Stimulated activated CD4-positive, alpha-beta T cell treated with anti-CD3 and anti-CD28 coated beads, Interleukin-1b, Interleukin-23, amount 100 ng/mL, for 4 hours (primary cell): ENCODE measurements at places on chromosomes 3 and 15.

DNA sequence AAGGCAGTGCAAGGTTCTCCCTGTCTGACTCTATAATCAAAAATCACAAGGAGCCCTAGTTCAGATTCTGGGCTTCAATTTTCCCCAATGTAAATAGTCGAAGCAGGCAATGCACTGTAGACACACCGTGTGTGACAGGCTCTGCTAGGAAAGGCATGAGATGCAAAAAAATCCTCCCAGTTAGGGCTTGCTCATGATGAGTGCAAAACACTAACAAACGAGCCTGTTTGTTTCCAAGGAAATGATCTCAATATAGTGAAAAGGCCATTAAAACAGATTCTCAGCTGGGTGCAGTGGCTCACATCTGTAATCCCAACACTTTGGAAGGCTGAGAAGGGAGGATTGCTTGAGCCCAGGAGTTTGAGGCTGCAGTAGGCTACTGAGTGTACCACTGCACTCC lies 55.7 kb downstream of the UMPS start:
- DNase-seq, result no peak

DNA sequence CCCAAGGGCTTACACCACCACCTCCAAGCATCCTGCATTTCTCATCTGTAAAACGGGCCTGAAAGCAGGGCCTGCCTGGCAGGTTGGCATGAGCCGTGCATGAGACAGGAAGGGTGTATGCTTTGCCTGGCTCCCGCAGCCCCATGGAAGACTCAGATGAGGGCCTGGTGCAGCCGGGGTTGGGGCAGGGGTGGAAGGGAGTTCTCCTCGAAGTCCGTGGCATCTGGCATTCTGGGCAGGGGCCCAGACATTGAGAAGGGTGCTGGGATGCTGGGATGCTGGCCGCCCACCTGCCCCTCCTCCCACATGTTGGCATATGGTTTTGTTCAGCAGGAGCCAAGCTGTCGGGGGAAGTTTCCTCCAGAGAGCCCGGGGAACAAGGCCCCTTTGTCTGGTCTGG lies 13.0 kb upstream of the FBLN2 start:
- no peak for DNase-seq

DNA sequence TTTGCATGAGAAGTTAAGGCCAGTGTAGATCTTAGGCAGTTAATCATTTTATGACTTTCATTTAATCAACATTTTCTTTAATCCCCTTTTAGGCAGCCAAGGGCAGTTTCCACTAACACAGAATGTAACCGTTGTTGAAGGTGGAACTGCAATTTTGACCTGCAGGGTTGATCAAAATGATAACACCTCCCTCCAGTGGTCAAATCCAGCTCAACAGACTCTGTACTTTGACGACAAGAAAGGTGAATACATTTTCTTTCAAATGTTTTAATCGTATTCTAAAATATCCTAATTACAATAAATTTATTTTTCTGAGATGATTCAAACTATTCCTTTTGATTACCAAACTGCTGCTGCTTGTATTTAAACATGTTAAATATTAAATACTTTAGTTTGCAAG lies 843.2 kb downstream of the CADM2 start:
- no peak for DNase-seq

- DNase-seq, result no peak
Measured at GRCh38 chr15:65406424-65407000, 16.2 kb downstream of the IGDCC4 start.

- no peak for DNase-seq
Measured at GRCh38 chr3:47261301-47261700, 21.3 kb downstream of the KIF9 start.

GRCh38 chr3:56764904-56765547 lies 36.7 kb downstream of the ARHGEF3 start:
- DNase-seq, result no peak

- DNase-seq, result no peak
Measured at GRCh38 chr3:74661672-74662071, 47.2 kb upstream of the CNTN3 start.

DNA sequence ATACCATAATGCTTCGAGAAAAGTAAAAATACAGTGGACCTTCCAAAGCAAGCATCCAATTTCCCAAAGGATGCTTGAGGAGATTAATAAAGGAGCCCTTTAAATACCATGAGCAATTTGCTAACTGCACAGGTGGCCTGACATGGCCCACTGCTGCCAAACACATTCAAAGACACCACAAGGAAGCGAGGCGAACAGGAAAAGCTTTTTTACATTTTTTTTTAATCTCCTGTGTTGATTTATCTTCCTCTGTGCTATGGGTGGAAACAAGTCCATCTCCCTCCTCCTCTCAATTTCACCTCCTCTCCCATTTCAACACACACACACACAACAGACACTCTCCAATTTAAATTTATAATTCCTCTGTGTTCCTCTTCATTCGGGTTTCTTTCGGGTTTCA lies 243.4 kb downstream of the IGSF11 start:
- no peak for DNase-seq

DNA sequence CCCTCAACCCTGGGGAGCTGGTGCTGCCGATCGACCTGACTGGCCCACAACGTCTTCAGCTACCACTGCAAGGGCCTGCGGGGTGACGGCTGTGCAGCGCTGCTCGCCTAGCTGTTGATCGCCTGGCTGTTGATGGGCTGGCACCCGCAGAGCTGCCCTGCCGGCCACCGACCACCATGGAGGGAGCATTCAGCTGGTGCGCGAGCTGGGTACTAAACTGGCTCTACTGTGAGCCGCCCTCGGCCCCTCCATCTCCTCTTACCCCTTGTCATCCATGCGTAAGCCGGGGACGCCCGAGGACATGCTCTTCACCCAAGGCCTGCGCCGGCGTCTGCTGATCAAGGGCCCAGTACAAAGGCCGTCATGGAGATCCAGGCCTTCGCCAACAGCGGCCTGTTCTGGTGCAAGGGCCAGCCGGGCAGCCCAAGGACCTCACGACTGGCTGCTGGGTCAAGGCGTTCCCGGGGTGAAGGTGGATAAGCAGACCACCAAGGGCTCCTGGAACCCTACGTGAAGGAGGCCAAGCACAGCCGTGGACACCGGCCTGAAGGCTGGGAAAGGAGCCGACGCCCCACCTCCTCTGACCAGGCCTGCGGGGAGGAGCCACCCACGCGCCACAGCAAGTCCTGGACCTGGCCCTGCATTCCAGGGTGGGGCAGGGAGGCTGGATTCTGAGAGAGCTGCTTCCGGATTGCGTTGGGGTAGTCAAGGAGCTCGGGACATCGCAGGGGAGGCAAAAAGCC lies 46.9 kb downstream of the SFMBT1 start:
- no peak for DNase-seq

- no peak for DNase-seq
Measured at GRCh38 chr3:141375381-141376301, 7.3 kb downstream of the ZBTB38 start.

DNA sequence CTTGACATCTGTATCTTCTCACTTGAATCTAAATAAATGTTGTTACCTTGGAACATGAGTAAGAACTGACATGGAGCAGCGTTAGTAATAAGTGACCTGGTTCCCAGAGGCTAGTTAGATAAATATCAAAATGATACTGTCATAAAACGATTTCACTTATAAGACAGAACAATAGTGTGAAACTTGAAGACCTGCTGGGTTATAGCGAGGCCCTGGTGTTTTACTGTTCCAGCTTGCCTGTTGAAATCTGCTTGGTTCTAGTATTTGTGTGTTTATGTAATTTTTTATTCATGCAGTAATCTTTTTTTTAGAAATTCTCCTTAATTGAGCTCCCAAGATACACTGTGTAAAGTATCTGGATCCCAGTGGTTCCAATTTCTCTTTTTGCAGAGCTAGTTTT lies 129.4 kb downstream of the CACNA2D3 start:
- DNase-seq, result no peak

DNA sequence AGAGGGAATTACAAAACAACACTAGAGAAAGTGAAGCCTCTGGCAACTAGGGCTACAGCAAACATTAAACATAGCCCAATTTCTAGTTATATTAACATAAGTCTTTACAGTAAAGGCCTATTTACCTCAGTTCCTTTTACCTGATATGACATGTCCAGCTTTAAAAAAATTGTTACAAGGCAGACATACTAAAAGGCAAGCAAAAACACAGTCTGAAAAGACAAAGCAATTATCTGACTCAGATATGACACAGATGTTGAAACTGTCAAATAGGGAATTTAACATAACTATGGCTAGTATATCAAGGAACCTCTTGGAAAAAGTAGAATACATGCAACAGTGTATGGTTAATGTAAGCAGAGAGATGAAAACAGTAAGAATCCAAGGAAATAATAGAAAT lies 238.6 kb downstream of the RAP2B start:
- DNase-seq, result no peak

GRCh38 chr3:193614430-193614829 lies 21.4 kb downstream of the OPA1 start:
- DNase-seq, result no peak

DNA sequence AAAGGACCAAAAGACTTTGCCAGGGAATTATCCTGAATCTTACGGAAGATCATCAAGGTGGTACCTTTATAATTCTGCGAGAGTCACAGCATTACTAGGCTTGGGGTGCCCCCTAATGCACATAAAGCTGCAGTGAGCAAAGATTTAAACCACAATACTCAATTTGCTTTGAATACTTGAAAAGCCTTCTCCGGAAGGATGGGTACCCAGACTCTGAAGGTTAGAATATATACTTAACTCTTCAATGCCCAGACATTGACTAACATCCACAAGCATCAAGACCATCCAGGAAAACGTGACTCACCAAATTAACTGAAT lies 117.8 kb upstream of the KCNH8 start:
- no peak for DNase-seq

DNA sequence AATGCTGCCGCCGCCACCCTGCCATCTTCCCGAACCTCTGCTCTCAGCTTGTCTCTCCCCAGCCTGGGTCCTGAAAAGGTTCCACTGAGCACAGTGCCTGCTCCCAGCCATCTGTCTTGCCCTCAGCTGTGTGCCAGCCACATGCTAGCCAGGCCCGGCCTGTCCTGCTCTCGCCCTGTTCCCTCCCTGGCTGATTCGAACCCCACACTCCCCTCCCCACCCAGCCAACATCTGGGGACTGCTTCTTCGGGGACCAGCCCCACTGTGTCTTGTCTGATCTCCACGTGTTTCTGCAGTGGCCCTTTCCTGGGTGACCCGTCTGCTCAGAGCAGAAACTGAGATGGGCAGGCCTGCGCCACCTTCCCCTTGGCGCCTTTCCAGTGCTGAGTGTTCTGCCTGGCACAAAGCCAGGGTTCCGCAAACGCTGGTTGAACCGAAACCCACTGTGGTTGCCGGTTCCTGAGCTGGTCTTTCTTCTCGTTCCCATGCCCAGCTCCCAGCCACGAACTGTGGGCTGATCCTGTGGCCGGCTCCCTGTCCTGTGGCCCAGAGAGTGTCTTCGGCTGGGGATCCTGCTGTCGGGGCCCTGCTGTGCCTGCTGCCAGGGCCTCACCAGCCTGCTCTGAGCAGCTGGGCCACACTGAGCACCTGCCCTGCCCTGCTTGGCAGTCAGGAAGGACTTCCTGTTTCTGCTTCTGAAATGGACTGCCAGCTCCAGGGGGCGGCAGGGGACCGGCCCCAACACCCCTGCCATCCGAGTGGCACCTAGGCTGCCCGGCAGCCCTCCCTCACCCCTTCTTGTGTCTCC lies 62.7 kb upstream of the KLF13 start:
- peak; percentile 53 for DNase-seq

- DNase-seq, result no peak
Measured at GRCh38 chr3:64355401-64355807, 130.1 kb upstream of the PRICKLE2 start.

- no peak for DNase-seq
Measured at GRCh38 chr3:138493804-138494606, 59.6 kb downstream of the ESYT3 start.

DNA sequence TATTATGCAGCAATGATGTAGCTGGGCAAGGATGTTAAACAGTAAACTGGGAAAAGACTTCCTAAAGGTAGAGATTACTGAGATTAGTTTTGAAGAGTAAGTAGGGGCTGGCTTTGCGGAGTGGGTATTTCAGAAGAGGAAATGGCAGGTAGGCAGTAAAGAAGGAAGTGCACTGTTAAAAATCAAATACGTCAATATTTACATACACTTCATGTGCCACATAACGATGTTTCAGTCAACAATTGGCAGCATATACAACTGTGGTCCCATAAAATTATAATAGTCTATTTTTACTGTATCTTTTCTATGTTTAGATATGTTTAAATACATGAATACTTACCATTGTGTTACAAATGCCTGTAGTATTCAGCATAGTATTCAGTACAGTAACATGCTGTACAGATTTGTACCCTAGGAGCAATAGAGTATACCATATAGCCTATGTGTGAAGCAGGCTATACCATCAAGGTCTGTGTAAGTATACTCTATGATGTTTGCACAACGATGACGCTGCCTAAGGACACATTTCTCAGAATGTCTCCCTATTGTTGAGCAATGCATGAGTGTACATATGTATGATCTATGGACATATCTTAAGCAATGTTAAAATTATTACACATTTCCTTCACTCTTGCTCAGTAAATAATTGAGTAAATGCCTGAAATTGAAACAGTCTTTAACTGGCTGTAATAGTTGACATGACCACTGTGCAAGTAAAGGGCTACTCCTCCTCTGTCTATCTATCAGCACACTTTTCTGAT lies 196.7 kb downstream of the ISL2 start:
- no peak for DNase-seq

DNA sequence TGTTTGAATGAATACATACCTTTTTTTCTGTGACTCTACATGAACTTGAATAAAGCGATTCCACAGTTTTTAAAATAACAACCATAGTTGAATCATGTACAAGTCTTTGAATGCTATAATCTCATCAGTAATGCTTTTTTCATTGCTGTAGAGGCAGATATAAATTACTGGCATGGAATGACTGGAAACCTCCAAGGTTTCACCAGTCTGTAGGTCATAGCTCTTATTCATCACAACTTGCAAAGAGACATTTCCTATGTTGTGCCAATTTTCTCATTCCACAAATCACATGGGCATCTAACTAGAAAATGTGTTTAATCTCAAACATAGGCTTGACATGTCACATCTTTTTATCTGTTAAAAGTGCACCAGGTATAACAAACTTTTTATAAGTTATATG lies 407.1 kb upstream of the KCNMB2 start:
- no peak for DNase-seq

DNA sequence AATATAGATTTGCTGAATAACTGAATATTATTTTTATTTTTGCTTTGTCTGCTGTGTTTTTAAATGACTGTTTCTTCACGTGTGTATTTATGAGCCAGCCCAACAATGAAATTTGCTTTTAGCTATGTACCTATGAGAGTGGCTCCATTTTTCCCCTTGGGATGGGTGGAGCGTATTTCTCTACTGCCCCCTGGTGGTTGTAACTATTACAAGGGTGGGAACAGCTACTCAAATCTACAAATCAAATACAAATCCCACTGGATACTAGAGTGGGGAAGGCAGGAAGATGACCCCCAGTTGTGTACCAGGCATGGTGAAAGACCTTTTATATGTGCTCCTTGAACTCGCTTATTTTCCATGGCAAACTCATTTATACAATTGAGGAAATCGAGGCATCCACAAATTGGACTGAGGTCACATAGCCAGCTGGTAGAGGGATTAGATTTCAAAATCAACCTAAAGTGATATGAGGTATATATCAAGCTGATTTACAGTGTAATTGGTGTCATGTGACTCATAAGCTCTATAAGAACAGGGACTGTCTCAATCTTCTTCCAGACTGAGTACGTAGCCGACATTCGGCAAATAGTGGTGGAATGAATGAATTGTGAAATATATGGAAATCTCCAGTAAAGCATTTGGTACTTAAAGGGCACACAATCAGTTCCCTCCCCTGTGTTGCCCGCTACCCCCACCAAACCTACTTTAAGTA lies 69.5 kb upstream of the VEPH1 start:
- DNase-seq, result no peak

- no peak for DNase-seq
Measured at GRCh38 chr3:108180194-108180593, 42.0 kb downstream of the IFT57 start.

GRCh38 chr3:180320631-180321030 lies 281.3 kb upstream of the TTC14 start:
- DNase-seq, result no peak
